Aortic smooth muscle cell (primary cell): ENCODE measurements at places on chromosomes 3 and 15. TPM values are rescaled to one million over a fixed set of nuclear protein-coding genes. Genes with fewer than 3 reads are reported as not detected.

Gene CAPN3
- total RNA-seq, result 2.2 and 2.7 TPM in 2 replicates

Gene GNAT1
- total RNA-seq, result not detected in 2 replicates

Gene PLCB2
- total RNA-seq, result 0.19 and 0.53 TPM in 2 replicates

Gene ATG3
- total RNA-seq, result 109 and 122 TPM in 2 replicates

Gene LRRC31
- not detected in 2 replicates for total RNA-seq

Gene SLC24A5
- total RNA-seq, result not detected in 2 replicates

Gene FOXL2NB
- not detected in 2 replicates for total RNA-seq

Gene ZNF148
- total RNA-seq, result 27.9 and 39.7 TPM in 2 replicates

Gene PXYLP1
- total RNA-seq, result 5.4 and 10.2 TPM in 2 replicates

Gene KCNAB1
- 1.9 and 6.6 TPM in 2 replicates for total RNA-seq

Gene GPR176
- 114 and 206 TPM in 2 replicates for total RNA-seq

Gene SNAPC5
- total RNA-seq, result 28.0 and 34.7 TPM in 2 replicates

Gene SCN11A
- 0.06 and 0.13 TPM in 2 replicates for total RNA-seq

Gene LYZL4
- not detected in 2 replicates for total RNA-seq

Gene FBXL2
- 8.2 and 12.9 TPM in 2 replicates for total RNA-seq

Gene APOD
- total RNA-seq, result 0.13 TPM in 1 of 2 replicates, not detected in the other

Gene LSAMP
- total RNA-seq, result 0.13 and 0.19 TPM in 2 replicates

Gene CFAP91
- 0.68 and 0.79 TPM in 2 replicates for total RNA-seq

Gene DNAH12
- under 0.01 and 0.12 TPM in 2 replicates for total RNA-seq

Gene ZNF35
- 10.4 and 10.7 TPM in 2 replicates for total RNA-seq

Gene CAMP
- total RNA-seq, result not detected in 2 replicates

Gene ARHGAP31
- total RNA-seq, result 6.7 and 9.1 TPM in 2 replicates

Gene THSD4
- 21.9 and 24.2 TPM in 2 replicates for total RNA-seq

Gene EXD1
- total RNA-seq, result not detected in 2 replicates

Gene INKA1
- 8.7 and 20.5 TPM in 2 replicates for total RNA-seq

Gene EPHB1
- total RNA-seq, result 1.2 and 1.5 TPM in 2 replicates

Gene KIF7
- total RNA-seq, result 16.4 and 19.0 TPM in 2 replicates

Gene KNG1
- total RNA-seq, result not detected in 2 replicates

Gene PLA2G4F
- total RNA-seq, result not detected in 2 replicates

Gene PLSCR5
- total RNA-seq, result not detected in 2 replicates

Gene CHRD
- 1.7 and 2.4 TPM in 2 replicates for total RNA-seq

Gene TGM5
- not detected in 2 replicates for total RNA-seq

Gene PDCD7
- total RNA-seq, result 12.0 and 12.3 TPM in 2 replicates

Gene RBP2
- total RNA-seq, result not detected in 2 replicates

Gene RNF111
- total RNA-seq, result 11.9 and 16.5 TPM in 2 replicates

Gene ZNF106
- 64.2 and 89.0 TPM in 2 replicates for total RNA-seq

Gene ADAMTS17
- total RNA-seq, result 15.1 and 15.2 TPM in 2 replicates

Gene LMOD3
- total RNA-seq, result not detected in 2 replicates

Gene ACTRT3
- total RNA-seq, result 5.8 and 6.1 TPM in 2 replicates

Gene ATOSA
- 24.4 and 37.7 TPM in 2 replicates for total RNA-seq

Gene TM6SF1
- total RNA-seq, result 0.50 and 0.92 TPM in 2 replicates

Gene NR1I2
- total RNA-seq, result under 0.01 and 0.06 TPM in 2 replicates

Gene CYB561D2
- total RNA-seq, result 24.7 and 33.8 TPM in 2 replicates

Gene ITPR1
- total RNA-seq, result 71.4 and 81.1 TPM in 2 replicates
